ENCODE measurements at places on chromosomes 4 and X.

DNA sequence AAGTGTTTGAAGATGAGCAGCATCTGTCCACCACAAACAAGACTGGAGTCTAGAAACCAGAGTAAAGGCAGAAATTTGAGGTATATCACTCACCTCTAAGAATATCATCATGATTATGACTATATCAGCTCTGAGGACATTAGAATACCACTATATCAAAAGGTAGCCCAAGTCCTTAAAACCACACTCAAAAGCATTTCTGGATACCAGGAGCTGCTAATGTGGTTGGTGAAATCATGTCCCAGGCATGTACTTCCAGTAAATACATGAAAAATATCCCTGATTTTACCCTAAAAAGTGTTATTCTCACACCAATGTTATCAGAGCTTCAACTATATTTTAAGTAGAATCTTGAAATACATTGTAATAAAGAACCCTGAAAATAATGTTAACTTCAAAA lies 136.3 kb upstream of the SMAD1 start:
- H3K27ac ChIP-seq = no peak overlapping the region
- no peaks in the 10 kb centered on the region for H3K27me3 ChIP-seq
- no peak overlapping the region for H3K4me3 ChIP-seq
- no peak for DNase-seq

GRCh38 chr4:18676526-18676915 lies 655.0 kb upstream of the LCORL start:
- no peaks in the 10 kb centered on the region for H3K27me3 ChIP-seq
- H3K36me3 ChIP-seq = no peaks in the 10 kb centered on the region
- H3K4me1 ChIP-seq = no peaks in the 10 kb centered on the region
- no peak for DNase-seq
- no peak overlapping the region for H3K4me3 ChIP-seq

DNA sequence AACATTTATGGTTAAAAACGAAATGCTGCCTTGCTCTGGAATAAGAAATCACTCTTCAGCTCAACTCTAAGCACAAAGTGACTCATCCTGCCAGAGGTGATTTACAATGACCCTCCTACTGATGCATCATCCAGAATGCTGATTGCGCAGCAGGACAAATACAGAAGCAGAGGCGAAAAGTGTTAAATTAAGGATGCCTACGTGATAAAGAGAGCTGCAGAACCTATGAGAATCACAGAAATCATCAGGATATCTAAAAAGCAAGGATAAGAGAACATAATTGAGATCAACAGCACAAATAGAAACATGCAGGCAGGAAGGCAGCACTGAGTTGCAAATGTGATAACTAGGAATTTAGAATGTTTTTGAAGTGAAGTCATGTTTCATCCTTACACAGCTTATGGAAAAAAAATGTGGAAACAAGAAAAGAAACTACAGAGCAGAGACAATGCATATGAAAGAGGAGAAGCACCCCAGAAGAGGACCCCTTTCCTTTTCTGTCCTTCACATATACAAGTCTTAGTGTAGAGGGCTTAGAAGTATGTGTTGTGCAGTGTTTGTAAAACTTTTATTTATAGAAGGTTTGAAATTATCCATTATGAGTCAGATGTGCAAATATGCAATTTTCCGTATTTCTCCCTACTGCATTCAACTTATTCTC lies 188.4 kb downstream of the SLC7A11 start:
- H3K4me1 ChIP-seq = no peaks in the 10 kb centered on the region
- peak overlapping the region; percentile 52 for H3K27ac ChIP-seq
- H3K4me3 ChIP-seq = no peak overlapping the region
- H3K27me3 ChIP-seq = no peaks in the 10 kb centered on the region
- no peak for DNase-seq
- no peaks in the 10 kb centered on the region for H3K36me3 ChIP-seq

GRCh38 chrX:38066934-38067333 lies 60.6 kb downstream of the SYTL5 start:
- no peaks in the 10 kb centered on the region for H3K36me3 ChIP-seq
- H3K27ac ChIP-seq = no peak overlapping the region
- H3K4me1 ChIP-seq = no peaks in the 10 kb centered on the region
- no peak for DNase-seq
- H3K27me3 ChIP-seq = no peaks in the 10 kb centered on the region

GRCh38 chrX:101223226-101223625 lies 3.6 kb downstream of the DRP2 start:
- H3K4me1 ChIP-seq = no peaks in the 10 kb centered on the region
- no peak overlapping the region for H3K27ac ChIP-seq
- no peak for DNase-seq
- H3K4me3 ChIP-seq = no peak overlapping the region

- H3K36me3 ChIP-seq = no peaks in the 10 kb centered on the region
- DNase-seq = no peak
- no peaks in the 10 kb centered on the region for H3K4me1 ChIP-seq
- no peak overlapping the region for H3K4me3 ChIP-seq
- no peaks in the 10 kb centered on the region for H3K27me3 ChIP-seq
- peak overlapping the region; percentile 18 for H3K27ac ChIP-seq
These were observed 3.9 kb downstream of the TMEM33 start for GRCh38 chr4:41939016-41939626.

DNA sequence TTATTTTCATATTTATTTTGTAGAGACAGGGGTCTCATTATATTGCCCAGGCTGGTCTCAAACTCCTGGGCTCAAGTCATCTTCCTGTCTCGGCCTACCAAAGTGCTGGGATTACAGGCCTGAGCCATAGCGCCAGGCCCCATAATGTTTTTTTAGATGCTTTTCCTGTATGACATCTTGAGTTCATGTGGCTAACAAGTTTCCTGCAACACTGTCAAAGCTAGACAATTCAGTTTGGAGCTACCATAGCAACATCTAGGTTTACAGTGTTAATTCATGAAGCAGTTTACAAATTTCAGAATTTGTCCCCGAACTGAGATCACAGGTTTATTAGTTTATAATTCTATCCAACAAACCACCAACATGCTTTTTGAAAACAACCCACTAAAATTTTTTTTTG lies 6.4 kb upstream of the IL13RA2 start:
- no peak overlapping the region for H3K4me3 ChIP-seq
- H3K4me1 ChIP-seq = no peaks in the 10 kb centered on the region
- no peaks in the 10 kb centered on the region for H3K27me3 ChIP-seq
- no peak overlapping the region for H3K27ac ChIP-seq
- DNase-seq = no peak
- no peaks in the 10 kb centered on the region for H3K36me3 ChIP-seq

GRCh38 chr4:64360664-64361398 lies 48.4 kb downstream of the TECRL start:
- no peaks in the 10 kb centered on the region for H3K4me1 ChIP-seq
- no peaks in the 10 kb centered on the region for H3K36me3 ChIP-seq
- no peak overlapping the region for H3K27ac ChIP-seq

DNA sequence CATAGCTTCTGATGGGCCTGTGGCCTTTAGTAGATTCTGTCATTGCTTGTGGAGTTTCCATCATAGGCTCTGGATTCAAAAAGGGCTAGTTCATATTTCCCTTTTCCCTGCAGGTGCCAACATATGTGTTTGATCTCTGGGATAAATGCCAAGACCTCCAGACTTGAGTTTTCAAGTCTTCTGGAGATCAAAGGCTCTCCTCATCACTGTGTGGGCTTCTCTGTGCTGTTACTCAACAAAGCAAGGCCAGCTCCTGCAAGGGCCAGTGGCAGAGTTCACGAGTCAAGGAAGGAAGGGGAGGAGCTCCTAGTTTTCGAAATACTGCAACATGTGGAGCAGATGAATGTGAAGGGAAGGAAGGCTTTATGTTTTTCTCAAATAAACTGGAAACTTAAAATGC lies 62.7 kb upstream of the SCML1 start:
- no peak for DNase-seq
- H3K27me3 ChIP-seq = no peaks in the 10 kb centered on the region
- H3K36me3 ChIP-seq = no peaks in the 10 kb centered on the region
- no peak overlapping the region for H3K4me3 ChIP-seq

DNA sequence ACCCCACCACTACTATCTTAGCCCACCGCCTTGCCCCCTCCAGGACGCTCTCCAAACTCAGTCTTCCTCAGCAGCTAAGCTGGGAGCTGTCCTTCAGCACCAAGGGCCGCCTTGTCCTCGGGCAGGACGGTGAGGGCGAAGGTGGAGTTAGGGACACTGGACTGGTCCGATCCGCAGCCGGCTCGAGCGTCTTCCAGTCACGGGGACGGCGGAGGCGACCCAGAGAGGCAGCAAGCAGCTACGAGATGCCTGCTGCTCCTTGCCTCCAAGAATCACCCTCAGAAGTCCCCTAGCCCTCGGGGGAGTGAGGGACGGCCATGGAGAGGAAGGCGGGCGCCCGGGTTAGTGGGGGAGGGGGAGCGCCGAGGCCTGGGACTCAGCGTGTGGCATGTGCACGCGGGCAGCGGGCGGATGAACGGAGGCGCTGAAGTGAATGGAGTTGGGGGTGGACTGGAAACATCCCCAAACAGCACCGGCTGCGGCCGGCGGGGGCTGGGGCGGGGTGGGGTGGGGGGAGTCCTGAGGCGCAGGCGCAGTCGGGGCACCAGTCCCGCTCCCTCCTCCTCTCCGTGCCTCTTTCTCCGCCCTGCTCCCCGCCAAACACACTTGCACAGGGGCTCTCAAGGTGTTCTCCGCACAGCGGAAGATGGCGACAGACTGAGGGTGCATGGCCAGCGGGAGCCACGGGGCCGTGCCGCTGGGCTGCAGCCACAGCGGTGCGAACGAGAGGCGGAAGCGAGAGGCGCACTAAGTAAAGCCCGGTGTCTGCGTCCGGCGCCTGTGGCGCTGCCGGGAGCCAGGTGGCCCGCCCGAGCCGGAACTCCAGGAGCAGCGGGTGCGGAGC lies at the start of gene NALF2:
NALF2 (plus strand) TSS at position 545 of the 844 bp plus-strand sequence. CDS start 957 bp downstream, outside the sequence.
- H3K36me3 ChIP-seq = no peaks in the 10 kb centered on the region
- peak within 1 kb of the TSS; percentile 70 for H3K4me3 ChIP-seq
- no peaks in the 10 kb centered on the region for H3K4me1 ChIP-seq
- H3K27me3 ChIP-seq = peaks cover 72% of the 10 kb centered on the region

- no peaks in the 10 kb centered on the region for H3K4me1 ChIP-seq
- peaks cover 13% of the 10 kb centered on the region for H3K27me3 ChIP-seq
- H3K4me3 ChIP-seq = no peak overlapping the region
- no peaks in the 10 kb centered on the region for H3K36me3 ChIP-seq
- no peak for DNase-seq
- H3K27ac ChIP-seq = no peak overlapping the region
These were observed 210.7 kb upstream of the EOLA2 start for GRCh38 chrX:150148749-150149672.
